HCT116 (cell line): ENCODE measurements at places on chromosomes 11 and 22. TPM values are rescaled to one million over a fixed set of nuclear protein-coding genes. Genes with fewer than 3 reads are reported as not detected.
A peak's percentile ranks its signal among the peaks of the same experiment; 100 is the strongest.

The SUSD2 gene
- total RNA-seq: 6.6 TPM

The CST6 gene
- total RNA-seq: 68.1 TPM

The TREH gene
- total RNA-seq: 0.15 TPM

The CARD16 gene
- total RNA-seq: not detected

The DRD2 gene
- total RNA-seq: not detected

The MPEG1 gene
- total RNA-seq: 0.07 TPM

The MS4A13 gene
- total RNA-seq: not detected

The C11orf16 gene
- not detected for total RNA-seq

- no peak overlapping the region for H3K4me3 ChIP-seq
- H3K27ac ChIP-seq: no peak overlapping the region
- H3K4me1 ChIP-seq: no peaks in the 10 kb centered on the region
- no peaks in the 10 kb centered on the region for H3K27me3 ChIP-seq
- H3K36me3 ChIP-seq: no peaks in the 10 kb centered on the region
Observed at GRCh38 chr22:50173311-50173982, 2.9 kb downstream of the PANX2 start.

DNA sequence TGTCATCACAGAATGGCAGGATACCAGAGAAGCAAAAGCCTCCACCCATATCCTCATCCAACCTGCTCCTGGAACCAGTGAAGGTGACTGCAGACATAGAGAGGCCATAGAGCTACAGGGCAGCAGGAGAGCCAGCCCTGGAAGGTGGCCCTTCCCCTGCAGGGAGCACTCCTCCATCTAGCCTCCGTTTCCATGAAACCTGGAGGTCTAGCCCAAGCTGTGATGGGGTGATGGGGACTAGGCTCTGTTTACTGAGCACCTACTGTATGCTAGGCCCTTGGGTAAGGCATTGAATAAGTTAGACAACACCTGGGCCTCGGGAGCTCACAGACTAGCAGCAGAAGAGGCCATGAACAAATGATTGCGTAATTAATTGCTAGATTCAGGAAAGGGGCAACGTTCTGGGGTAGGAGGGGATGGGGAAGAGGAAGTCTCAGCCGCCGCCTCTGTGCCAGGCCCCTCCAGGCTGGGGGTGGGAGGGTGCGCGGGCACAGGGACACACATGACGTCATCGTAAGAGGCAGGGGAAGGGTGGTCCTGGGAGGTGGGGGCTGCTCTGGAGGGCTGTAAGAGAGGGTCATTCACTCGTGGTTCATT lies 784 bp upstream of the SYNGR1 start:
- peaks cover 24% of the 10 kb centered on the region; the same call in 1 of the 2 replicates for H3K4me1 ChIP-seq
- DNase-seq: no peak
- peak overlapping the region; percentile 18; the same call in 1 of the 2 replicates for H3K27ac ChIP-seq
- no peaks in the 10 kb centered on the region for H3K27me3 ChIP-seq
- no peaks in the 10 kb centered on the region for H3K36me3 ChIP-seq
- H3K4me3 ChIP-seq: peak overlapping the region; percentile 54

- no peak overlapping the region for H3K27ac ChIP-seq
- no peak overlapping the region for H3K4me3 ChIP-seq
- DNase-seq: no peak
- H3K36me3 ChIP-seq: no peaks in the 10 kb centered on the region
Observed at GRCh38 chr11:82719361-82720105, 14.1 kb downstream of the FAM181B start.

GRCh38 chr22:31630331-31631329 lies 31.4 kb downstream of the PISD start:
- peak overlapping the region; percentile 88 for H3K4me3 ChIP-seq
- peaks cover 26% of the 10 kb centered on the region for H3K4me1 ChIP-seq
- H3K27me3 ChIP-seq: no peaks in the 10 kb centered on the region
- H3K27ac ChIP-seq: peak overlapping the region; percentile 70

GRCh38 chr11:101336858-101337257 lies 207.2 kb upstream of the PGR start:
- H3K27ac ChIP-seq: no peak overlapping the region
- H3K36me3 ChIP-seq: no peaks in the 10 kb centered on the region
- 0 out of 2 replicates have a peak, but pooled peaks cover 2% of the 10 kb centered on the region for H3K27me3 ChIP-seq

- DNase-seq: no peak
- H3K4me3 ChIP-seq: no peak overlapping the region
- H3K36me3 ChIP-seq: no peaks in the 10 kb centered on the region
- no peaks in the 10 kb centered on the region for H3K27me3 ChIP-seq
- H3K27ac ChIP-seq: no peak overlapping the region
Observed at GRCh38 chr11:119194811-119195440, 9.7 kb downstream of the NHERF4 start.

GRCh38 chr11:45410391-45411227 lies 124.5 kb upstream of the SYT13 start:
- no peak overlapping the region for H3K27ac ChIP-seq
- H3K27me3 ChIP-seq: peaks cover 53% of the 10 kb centered on the region
- DNase-seq: no peak

DNA sequence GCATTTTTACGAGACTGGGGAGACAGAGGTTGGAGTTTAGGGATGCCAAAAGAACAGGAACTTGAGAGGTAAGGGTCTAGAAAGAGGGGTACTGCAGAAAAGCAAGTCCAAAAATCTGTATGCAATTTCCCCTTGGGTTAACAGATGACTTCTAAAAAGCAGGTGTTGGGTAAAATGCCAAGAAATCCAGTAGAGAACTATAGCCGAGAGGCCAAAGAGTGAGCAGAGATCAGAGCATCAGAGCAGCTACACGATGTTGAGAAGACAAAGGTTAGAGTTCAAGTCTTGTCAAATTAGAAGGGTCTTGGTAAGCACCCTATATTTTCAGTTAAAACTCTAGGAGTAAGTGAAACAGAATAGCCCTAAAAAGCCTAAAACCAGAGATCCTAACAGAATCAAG lies 145.2 kb downstream of the FCHSD2 start:
- no peaks in the 10 kb centered on the region for H3K27me3 ChIP-seq
- H3K4me3 ChIP-seq: no peak overlapping the region
- H3K27ac ChIP-seq: no peak overlapping the region
- no peak for DNase-seq
- H3K36me3 ChIP-seq: no peaks in the 10 kb centered on the region

GRCh38 chr11:71580057-71581003 lies 2.3 kb downstream of the KRTAP5-11 start:
- peaks cover 4% of the 10 kb centered on the region; the same call in 1 of the 2 replicates for H3K27me3 ChIP-seq
- no peak overlapping the region for H3K27ac ChIP-seq
- no peak overlapping the region for H3K4me3 ChIP-seq
- H3K36me3 ChIP-seq: no peaks in the 10 kb centered on the region
- H3K4me1 ChIP-seq: peaks cover 4% of the 10 kb centered on the region; the same call in 1 of the 2 replicates

- no peak overlapping the region for H3K27ac ChIP-seq
- no peaks in the 10 kb centered on the region for H3K36me3 ChIP-seq
- H3K4me3 ChIP-seq: no peak overlapping the region
- H3K27me3 ChIP-seq: no peaks in the 10 kb centered on the region
- no peaks in the 10 kb centered on the region for H3K4me1 ChIP-seq
Observed at GRCh38 chr11:33663121-33663520, 37.5 kb downstream of the C11orf91 start.

DNA sequence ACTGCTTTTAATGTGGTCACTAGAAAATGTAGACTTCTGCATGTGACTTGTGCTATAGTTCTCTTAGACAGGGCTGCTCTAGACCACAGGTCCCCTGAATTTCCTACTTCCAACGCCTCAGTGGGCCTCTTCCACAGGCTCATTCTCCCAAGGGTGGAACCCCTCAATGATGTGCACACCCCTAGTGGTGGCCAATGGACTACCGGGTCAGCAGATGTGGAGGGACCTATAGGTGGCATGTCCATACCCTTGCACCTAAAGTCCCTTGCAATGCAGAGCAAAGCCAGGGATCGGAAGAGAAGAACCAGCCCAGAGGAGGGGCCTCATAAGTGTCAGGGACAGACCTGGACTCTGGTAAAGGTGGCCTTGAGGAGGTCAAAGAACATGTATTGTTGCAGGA lies 20.0 kb downstream of the MMP13 start:
- H3K36me3 ChIP-seq: no peaks in the 10 kb centered on the region
- no peaks in the 10 kb centered on the region for H3K4me1 ChIP-seq
- H3K27ac ChIP-seq: no peak overlapping the region
- no peak for DNase-seq
- H3K4me3 ChIP-seq: no peak overlapping the region

DNA sequence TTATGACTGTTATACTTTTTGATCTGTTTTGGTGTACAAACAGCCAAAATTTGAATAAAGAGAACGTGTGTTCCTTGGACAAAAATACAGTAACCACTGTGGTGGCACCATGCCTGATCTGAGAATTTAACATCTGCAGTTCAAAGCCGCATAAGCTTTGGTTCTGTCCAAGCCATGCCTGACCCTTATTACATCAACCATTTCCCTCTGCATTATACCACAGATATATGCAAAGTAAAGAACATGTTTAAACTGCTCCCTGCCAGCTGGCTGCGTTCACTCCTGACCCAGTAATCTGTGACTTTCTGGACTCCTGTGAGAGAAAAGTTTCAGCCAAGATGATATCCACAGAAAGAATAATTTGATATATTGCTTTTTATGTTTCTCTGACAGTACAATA lies 890.5 kb upstream of the ANO3 start:
- no peaks in the 10 kb centered on the region for H3K4me1 ChIP-seq
- DNase-seq: no peak
- no peak overlapping the region for H3K4me3 ChIP-seq
- H3K36me3 ChIP-seq: no peaks in the 10 kb centered on the region
- H3K27me3 ChIP-seq: no peaks in the 10 kb centered on the region

GRCh38 chr11:118092907-118093571 lies 6.3 kb upstream of the SMIM35 start:
- no peak overlapping the region for H3K4me3 ChIP-seq
- no peak for DNase-seq
- H3K27me3 ChIP-seq: no peaks in the 10 kb centered on the region
- no peaks in the 10 kb centered on the region for H3K4me1 ChIP-seq

- no peaks in the 10 kb centered on the region for H3K4me1 ChIP-seq
- DNase-seq: no peak
- H3K27me3 ChIP-seq: no peaks in the 10 kb centered on the region
Observed at GRCh38 chr11:2133241-2134021, 5.8 kb downstream of the IGF2 start.

DNA sequence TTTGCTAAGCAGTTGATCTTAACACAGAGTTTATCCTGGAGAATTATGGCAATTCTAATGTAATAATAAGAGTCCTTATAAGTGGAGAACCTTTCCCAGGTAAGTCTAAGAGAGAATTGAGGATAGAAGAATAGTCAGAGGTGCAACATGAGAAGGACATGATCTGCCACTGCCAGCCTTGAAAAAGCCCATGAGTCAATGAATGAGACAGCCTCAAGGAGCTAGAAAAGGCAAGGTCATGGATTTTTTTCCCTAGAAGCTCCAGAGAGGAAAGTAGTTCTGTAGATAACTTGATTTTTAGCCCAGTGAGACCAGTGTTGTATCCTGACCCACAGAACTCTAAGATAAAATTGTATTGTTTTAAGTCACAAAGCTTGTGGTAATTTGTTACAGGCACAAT lies 16.9 kb downstream of the MS4A6A start:
- H3K27ac ChIP-seq: no peak overlapping the region
- no peak for DNase-seq
- no peaks in the 10 kb centered on the region for H3K36me3 ChIP-seq
- no peaks in the 10 kb centered on the region for H3K4me1 ChIP-seq
- H3K27me3 ChIP-seq: no peaks in the 10 kb centered on the region
- no peak overlapping the region for H3K4me3 ChIP-seq

- DNase-seq: peak; percentile 8
- H3K27ac ChIP-seq: no peak overlapping the region
- peaks cover 29% of the 10 kb centered on the region for H3K27me3 ChIP-seq
- no peak overlapping the region for H3K4me3 ChIP-seq
- H3K4me1 ChIP-seq: no peaks in the 10 kb centered on the region
Observed at GRCh38 chr11:7143908-7144307, 55.1 kb downstream of the RBMXL2 start.

DNA sequence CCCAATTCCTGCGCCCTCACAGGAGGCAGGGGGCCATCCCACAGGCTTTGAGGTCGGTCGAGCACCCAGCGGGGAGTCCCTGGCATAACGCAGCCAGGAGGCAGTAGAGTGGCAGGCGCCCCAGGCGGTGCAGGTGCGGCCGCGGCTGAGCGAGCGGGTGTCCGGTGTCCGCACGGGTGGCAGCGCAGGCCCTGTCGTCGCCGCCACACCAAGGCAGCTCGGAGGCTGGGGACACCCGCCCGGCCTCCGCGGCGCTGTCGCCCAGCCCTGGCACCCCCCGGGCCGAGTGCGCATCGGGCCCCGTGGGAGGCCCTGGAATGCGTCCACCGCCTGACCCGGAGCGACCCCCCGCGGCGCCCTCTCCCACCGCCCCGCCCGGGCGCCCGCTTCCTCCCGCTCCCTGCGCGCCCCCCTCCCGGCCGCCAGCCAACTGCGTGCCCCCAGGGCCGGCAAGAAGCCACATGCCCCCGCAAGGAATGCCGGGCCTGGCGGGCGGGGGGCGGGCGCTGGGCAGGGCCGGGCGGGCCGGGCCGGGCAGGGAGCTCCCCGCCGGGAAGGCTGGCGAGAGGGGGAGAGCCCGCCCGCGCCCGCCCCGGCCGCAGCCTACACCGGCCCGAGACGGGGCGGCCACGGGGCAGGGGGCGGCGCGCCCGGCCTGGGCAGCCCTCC lies 33.9 kb downstream of the PRDM11 start:
- peak; percentile 16 for DNase-seq
- peak overlapping the region; percentile 82 for H3K27ac ChIP-seq
- H3K4me3 ChIP-seq: peak overlapping the region; percentile 56
- peaks cover 28% of the 10 kb centered on the region for H3K4me1 ChIP-seq
- H3K27me3 ChIP-seq: no peaks in the 10 kb centered on the region
- no peaks in the 10 kb centered on the region for H3K36me3 ChIP-seq

- DNase-seq: no peak
- H3K4me1 ChIP-seq: no peaks in the 10 kb centered on the region
- H3K36me3 ChIP-seq: no peaks in the 10 kb centered on the region
- H3K27ac ChIP-seq: no peak overlapping the region
- no peaks in the 10 kb centered on the region for H3K27me3 ChIP-seq
Observed at GRCh38 chr11:92698742-92699141, 270.7 kb upstream of the MTNR1B start.

DNA sequence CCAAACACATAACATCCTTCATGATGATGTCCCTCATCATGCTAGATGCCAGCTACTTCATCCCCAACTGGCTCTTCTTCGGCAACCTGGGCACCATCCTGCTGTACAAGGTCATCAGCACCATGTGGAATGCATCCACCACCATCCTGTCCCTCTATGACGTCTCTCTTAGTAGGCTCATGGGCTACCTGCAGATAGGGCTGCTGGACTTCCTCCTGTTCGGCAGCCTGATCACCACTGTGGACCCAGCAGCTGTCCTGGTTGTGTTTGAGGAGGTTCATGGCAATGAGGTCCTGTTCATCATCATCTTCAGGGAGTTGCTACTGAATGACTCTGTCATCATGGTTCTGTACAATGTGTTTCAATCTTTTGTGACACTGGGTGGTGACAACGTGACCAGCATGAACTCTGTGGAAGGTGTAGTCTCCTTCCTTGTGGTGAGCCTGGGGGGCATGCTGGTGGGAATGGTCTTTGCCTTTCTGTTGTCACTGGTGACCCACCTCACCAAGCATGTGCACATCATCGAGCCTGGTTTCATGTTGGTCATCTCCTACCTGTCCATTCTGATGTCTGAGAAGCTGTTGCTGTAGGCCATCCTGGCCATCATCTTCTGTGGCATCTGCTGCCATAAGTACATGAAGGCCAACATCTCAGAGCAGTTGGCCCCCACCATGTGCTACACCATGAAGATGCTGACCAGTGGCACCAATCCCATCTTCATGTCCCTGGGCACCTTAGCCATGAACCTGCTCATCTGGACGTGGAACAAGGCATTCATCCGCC lies 120.7 kb upstream of the SERPIND1 start:
- H3K36me3 ChIP-seq: no peaks in the 10 kb centered on the region
- H3K4me1 ChIP-seq: no peaks in the 10 kb centered on the region
- 0 out of 2 replicates have a peak, but pooled peaks cover under 1% of the 10 kb centered on the region for H3K27me3 ChIP-seq
- H3K4me3 ChIP-seq: no peak overlapping the region
- H3K27ac ChIP-seq: no peak overlapping the region
- no peak for DNase-seq
